ENCODE measurements at places on chromosomes 6 and 20.

DNA sequence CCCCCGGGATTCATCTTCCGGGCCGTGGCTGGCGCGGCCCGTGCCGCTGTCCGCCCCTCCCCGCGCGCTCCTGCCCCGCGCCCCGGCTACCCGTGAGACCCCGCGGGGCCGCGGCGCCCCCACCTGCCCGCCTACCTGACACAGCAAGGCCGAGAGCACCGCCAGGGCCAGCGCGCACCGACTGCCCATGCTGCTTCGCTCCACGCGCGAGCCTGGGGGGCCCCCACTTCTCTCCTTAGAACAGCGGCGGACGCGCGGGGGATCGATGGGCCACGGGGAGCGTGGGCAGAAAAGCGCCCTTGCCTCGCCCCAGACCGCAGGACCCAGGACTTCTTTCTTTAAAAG is 955 bp downstream of the DLL1 start:
- no peak for DNase-seq

GRCh38 chr20:58523072-58523970 is 8.1 kb upstream of the APCDD1L start:
- no peak for DNase-seq

GRCh38 chr6:169990095-169991030 is 238.9 kb downstream of the ERMARD start:
- no peak for DNase-seq

GRCh38 chr6:163735076-163735475 is 320.6 kb downstream of the QKI start:
- DNase-seq: no peak

DNA sequence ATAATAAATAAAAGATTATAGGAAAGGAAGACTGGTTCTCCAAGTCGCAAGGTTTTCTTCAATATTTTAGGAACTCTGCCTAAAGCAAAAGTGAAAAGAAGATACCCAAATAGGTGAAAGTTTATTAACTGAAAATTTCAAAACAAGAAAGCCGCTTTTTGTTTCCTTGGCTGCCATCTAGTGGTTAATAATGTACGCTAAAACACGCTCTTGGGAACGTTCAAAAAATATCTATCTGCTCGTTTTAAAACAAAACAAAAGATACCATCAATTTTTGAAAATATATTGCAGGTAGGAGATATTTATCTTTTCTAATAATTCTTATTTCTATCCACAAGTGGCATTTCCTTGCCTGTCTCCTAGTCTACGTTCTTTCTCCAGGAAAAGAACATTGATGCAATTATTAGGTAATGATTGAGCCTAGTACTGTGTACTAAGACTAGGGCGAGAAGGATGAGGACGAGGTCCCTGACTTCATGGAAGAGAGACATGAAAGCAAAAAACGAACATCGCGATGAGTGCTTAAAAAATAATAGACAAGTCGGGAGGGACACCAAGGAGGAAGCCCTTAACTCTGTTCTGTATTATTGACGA is 97.2 kb downstream of the SPTLC3 start:
- no peak for DNase-seq
